NCI-H345 (cell line): ENCODE measurements at places on chromosomes 5 and 9.
A peak's percentile ranks its signal among the peaks of the same experiment; 100 is the strongest.

DNA sequence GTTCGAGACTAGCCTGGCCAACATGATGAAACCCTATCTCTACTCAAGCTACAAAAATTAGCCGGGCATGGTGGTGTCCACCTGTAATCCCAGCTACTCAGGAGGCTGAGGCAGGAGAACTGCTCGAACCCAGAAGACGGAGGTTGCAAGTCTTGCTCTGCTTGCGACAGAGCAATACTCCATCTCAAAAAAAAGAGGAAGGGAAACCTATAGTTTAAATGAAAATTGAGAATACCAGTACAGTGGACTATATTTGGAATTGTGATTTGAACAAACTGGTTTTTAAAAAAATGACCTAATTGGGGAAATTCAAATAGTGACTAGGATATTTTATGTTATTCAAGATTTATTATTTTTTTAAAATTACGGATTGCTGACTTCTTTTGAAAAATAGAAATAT lies 33.2 kb downstream of the DIAPH1 start:
- DNase-seq, result no peak

DNA sequence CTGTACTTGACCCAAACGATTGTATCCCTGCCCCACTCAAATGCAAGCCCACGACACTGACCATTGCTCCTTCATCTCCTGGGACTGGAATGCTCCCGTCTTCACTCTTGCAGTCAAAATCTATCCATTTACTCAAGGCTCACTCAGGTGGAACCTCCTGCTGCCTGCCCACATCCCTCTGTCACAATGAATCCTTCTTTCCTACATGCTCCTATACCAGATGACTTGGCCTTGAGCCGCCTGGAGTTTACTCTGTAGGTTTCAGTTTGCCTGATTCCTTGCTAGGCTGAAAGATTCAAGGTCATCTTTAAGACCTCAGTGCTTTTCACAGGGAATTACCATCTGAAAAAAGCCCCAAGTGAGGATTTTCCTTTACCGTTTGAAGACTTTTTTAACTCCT lies 264.1 kb downstream of the GLIS3 start:
- no peak for DNase-seq

- DNase-seq, result no peak
Measured at GRCh38 chr9:137034039-137034708, 2.3 kb upstream of the FUT7 start.

DNA sequence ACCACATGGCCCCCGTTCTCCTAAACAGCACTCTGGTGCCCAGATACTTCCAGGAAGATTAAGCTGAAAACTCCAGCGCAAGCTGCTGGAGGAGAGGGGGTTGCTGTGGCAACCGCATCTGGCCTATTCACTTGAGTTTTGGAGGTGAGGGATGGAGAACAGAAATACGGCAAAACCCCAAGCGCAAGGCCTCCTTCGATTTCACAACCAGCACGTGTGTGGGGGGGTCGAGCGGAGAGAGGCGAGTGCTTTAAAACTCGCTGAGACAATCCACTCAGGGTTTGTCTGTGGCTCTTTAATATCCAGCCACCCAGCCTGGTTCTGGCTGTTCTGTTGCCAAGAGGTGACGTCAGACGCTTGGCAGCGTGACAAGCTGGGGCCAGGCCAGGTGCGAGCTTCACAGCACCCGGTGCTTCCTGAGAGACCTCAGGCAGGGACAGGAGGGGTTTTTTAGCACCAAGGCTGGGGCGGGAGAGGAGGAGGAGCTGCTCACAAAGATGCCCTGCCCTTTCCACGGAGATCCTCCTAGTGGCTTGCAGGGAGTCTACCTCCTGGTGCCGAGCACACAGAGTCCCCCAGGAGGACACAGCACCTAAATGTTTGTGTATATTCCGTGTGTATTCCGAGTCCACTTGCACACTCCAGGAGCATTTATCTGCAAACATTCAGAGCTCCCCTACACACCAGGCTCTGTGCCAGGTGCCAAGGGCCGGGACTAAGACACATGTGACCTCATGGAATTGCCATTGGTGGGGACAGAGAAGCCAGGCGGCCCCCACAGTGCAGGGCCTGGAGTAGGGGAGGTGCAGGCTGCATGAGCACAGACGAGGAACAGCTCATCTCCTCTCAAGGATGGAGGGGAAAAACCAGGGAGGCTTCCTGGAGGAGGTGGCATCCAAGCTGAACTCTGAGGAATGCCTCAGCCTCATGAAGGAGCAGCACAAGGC lies 194.6 kb downstream of the OLFM1 start:
- peak; percentile 97 for DNase-seq

DNA sequence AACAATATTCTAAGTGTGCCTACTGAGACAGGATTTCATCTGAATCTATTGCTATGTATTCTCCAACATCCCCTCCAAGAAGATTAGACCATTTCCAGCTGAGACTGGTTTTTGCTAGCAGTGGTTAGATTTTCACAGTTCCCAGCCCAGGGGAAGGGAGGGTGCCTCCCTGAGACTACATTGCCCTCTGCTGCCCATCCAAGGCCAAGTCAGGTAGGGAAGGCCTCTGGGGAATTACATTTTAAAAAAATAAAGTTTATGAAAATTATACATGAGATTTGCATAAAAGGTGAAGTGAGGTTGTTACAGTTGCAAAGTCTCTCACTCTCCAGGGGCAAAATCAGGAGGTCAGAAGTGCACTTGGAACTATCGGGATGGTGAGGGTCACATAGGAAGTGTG lies 28.0 kb upstream of the SYK start:
- no peak for DNase-seq

DNA sequence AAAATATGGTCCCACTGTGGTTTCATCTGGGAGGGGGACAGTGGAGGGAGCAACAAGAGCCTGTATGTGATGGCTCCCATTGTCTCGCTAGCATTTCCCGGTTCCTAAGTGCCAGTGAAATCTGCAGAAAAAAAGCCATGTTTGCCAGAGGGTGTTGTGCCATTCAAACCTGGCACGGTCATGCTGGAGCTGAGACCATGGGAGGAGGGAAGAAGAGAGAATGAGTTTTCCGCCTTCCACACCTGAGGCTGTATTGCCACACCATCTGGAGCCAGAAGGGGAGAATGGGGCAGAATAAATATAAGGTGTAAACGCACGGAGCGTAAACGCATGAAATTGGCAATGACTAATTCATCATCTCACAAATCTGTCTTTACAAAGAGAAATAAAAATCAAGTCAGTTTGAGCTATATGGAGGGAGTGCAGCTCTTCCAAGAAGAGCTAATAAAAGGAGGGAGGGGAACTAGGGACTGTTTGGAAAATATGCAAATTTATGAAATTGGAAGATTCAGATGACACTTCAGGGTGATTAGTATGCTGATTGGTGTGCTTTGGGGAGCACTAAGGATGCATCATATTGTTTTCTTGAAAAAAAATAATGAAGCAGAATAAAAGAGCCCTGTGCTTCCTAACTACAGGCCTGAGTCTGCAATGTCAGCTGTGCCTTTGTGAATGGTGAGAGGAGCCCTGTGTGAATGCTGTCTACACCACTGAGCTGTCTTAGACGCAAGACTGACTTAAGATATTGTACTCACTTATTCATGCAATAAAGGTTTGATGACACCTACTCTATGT lies 237.9 kb downstream of the NSG2 start:
- DNase-seq, result peak; percentile 53

DNA sequence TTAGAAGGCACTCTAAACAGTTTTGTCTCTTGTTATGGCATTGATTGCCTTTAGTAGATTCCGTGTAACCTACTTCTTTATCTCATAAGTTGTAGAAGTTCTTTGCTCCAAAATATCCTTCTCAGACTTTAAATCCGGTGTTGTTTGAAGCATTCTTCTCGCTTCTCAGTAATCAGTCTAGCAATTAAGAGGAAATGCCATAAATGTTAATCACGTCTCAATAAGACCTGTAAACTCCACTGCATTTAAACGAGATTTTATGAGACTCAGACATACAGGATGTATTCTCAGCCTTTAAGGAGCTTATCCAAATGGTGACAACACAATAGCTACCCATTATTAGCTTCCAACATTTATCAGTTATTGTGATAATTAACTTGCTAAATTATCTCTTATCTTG lies 7.7 kb upstream of the C5 start:
- no peak for DNase-seq

- DNase-seq, result no peak
Measured at GRCh38 chr5:113057557-113057984, 81.0 kb downstream of the DCP2 start.

- no peak for DNase-seq
Measured at GRCh38 chr9:130208600-130209347, 36.6 kb downstream of the NCS1 start.

GRCh38 chr5:1076406-1076805 lies 35.5 kb downstream of the SLC12A7 start:
- no peak for DNase-seq

- DNase-seq, result no peak
Measured at GRCh38 chr9:9124616-9125015, 1325.0 kb upstream of the DMAC1 start.
